ENCODE measurements at places on chromosomes 7 and 10.

DNA sequence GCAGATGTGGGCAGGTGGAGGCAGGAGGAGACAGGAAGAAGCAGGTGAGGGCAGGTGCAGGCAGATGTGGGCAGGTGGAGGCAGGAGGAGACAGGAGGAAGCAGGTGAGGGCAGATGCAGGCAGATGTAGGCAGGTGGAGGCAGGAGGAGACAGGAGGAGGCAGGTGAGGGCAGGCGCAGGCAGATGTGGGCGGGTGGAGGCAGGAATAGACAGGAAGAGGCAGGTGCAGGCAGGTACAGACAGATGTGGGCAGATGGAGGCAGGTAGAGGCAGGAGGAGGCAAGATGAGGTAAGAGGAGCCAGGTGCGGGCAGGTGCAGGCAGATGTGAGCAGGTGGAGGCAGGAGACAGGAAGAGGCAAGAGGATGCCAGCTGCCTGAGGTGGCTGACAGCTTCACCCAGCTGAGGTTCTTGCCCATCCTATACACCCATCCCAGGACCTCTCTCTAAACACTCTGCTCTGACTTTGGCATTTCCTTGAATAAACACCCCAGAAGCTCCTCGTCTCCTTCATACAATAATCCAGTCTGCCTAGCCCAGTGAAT is 33.0 kb downstream of the PTPRE start:
- no peak for DNase-seq

- DNase-seq, result no peak
These were observed 62.5 kb downstream of the GNA12 start for GRCh38 chr7:2781636-2782035.

GRCh38 chr10:127952575-127952869 is 45.6 kb downstream of the PTPRE start:
- no peak for DNase-seq

DNA sequence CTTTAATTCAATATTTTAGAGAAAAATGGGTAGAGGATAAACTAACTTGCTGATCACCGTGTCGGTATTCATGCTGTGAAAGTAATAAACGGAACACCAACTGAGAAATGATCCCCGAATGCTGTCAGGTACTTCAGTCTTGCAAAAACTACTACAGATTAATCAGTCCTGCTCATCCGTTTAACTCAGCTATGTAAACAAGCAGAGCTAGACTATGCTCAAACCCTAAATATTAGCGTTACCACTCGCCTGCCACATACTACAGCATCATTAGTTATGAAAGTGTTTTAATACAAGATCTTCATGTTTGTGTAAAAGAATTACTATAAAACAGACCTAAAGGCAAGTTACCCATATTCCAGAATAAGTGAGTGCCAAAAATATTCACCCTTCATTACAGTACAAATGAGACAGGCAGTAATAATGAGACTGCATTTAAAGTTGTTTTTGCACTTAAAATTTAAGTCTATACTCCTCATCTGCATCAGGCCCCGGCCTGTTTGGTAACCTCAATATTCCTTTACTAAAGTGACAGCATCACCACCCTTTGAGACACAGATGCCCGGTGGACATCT is 952 bp downstream of the DNMBP start:
- no peak for DNase-seq

GRCh38 chr7:18541181-18541870 is 45.8 kb downstream of the HDAC9 start:
- DNase-seq, result no peak

GRCh38 chr10:113347508-113347907 is 205.3 kb upstream of the HABP2 start:
- DNase-seq, result no peak

DNA sequence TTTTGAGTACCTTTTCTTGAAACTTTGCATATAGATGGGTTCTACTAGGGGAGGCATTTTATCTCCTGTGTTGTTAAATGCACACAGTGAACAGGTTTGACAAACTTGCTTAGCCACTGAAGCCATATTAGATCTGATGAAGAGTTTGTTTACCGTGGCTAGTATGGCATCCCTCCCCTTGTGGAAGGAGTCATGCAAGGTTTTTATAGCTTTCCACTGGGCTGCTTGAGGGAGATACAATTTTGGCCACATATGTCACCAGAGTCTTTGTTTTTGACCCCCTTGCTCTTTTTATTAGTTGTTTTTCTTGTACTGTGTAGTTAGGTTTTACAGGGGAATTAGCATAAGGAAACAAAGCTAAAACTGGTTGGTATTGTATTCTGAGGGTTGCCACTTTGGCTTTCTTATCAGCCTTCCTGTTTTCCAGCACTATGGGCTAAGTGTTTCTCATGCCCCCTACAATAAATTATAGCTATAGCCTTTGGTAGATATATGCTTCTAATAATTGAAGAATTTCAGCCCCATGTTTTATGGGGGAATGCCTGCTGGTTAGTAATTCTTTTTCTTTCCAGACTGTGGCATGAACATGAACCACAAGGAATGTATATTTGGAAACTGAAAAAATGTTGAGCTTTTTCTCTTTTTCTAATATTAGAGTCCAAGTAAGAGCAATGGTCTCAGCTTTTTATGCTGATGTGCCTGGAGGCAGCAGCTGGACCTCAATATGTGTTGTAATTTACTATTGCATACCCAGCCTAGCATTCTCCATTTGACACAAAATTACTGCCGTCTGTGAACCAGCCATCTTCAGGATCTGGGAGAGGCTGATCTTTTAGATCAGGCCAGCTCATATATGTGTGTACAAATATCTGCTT is 18.4 kb upstream of the STEAP2 start:
- no peak for DNase-seq

All from AML-193 (cell line).